ENCODE measurements at places on chromosomes 4 and X.

GRCh38 chr4:27055221-27055760 is 194.7 kb downstream of the STIM2 start:
- DNase-seq = no peak

DNA sequence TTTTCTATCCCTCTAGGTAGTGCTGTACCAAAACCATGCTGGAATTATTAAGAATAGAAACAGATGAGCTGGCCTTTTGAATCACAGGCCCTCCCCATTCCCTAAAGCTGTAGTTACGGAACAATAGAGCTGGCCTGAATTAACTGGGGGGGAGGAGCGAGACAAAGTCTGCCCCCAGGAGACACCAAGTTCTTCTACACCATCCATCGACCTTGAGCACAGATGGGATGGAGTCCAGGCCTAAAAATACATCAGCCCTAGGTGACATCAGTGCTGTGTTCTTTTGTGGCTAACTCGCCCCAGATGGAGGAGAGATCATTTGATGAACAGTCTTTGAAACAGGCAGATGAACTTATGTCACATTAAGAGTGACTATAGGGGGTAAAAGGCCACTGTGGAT is 49.6 kb downstream of the LHFPL1 start:
- no peak for DNase-seq

DNA sequence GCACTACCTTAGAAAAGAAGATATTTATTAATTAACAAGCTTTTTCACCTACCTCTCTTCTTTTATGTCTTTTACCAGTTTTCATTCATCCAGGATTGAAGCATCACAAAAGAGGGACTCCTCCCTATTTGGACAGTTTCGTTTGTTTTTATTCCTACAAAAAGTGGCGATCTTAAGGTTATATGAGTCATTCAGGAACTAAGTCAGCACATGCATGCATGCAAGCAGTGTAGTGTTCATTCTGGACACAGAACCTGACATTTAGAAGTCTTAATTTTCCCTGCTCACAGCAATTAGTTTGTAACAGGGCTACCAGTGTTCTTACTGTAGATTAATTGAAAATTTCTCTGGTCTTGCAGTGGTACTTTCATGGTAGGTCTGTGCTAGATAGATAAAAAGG is 47.9 kb upstream of the QRFPR start:
- DNase-seq = no peak

DNA sequence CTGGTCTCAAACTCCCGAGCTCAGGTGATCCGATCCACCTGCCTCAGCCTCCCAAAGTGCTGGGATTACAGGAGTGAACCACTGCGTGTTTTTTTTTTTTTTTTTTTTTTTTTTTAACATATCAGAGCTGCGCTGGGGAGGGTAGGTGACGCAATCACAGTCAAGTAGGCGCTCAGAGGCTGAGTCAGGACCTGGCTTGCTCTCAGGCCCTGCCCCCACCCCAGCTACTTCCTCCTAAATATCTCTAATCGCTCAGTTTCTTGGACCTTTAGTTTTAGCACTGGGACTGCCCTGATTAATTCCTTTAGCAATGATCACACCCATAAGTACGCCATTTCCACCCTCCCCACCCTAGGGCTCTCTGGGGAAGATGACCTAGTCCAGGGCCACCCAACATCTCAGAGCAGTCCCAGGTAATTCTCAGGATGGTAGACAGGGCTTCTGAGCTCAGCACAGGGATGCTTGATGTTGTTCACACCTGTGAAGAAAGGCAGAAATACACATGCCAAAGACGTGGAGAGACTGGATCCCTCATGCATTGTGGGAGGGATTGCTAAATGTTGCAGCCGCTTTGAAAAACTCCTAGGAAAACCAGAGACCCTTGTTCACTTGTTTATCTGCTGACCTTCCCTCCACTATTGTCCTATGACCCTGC is 50.2 kb downstream of the DDX3X start:
- DNase-seq = peak; percentile 24

- no peak for DNase-seq
These were observed 5.3 kb upstream of the VMA21 start for GRCh38 chrX:151391722-151392121.

DNA sequence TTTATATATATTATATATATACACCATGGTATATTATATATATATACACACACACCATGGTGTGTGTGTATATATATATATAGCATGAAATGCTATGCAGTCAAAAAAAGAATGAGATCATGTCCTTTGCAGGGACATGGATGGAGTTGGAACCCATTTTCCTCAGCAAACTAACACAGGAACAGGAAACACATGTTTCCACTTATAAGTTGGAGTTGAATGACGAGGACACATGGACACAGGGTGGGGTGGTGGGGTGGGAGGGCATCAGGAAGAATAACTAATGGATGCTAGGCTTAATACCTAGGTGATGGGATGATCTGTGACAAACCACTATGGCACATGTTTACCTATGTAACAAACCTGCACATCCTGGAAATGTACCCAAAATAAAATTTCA is 293.6 kb upstream of the NDST3 start:
- no peak for DNase-seq

DNA sequence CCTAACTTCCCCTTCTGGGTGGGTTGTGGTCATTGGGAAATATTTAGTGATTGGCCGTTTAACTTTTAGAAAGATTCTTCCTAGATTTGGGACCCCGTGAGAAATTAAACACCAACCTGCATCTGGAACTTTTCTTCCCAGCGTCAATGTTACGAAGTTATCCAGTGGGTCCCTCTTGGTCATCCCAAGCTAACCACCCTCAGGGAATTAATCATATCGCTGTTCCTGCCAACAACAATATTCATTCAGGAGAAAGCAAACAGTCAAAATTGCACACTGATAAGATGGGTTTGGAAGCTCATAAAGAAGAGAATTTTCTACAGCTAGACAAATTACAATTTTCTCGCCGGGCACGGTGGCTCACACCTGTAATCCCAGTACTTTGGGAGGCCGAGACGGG is 121.2 kb upstream of the STX18 start:
- DNase-seq = no peak

GRCh38 chrX:120464411-120464810 is 4.7 kb downstream of the LAMP2 start:
- DNase-seq = no peak

GRCh38 chrX:17635231-17635630 is 102.1 kb upstream of the SCML1 start:
- no peak for DNase-seq

- no peak for DNase-seq
These were observed 580.0 kb upstream of the INTU start for GRCh38 chr4:127052742-127053141.

GRCh38 chr4:20044502-20044911 is 207.2 kb upstream of the SLIT2 start:
- DNase-seq = no peak

GRCh38 chrX:24672701-24673190 is 21.0 kb upstream of the POLA1 start:
- peak; percentile 86 for DNase-seq

GRCh38 chrX:154486052-154486395 is 391 bp downstream of the UBL4A start:
- DNase-seq = no peak

DNA sequence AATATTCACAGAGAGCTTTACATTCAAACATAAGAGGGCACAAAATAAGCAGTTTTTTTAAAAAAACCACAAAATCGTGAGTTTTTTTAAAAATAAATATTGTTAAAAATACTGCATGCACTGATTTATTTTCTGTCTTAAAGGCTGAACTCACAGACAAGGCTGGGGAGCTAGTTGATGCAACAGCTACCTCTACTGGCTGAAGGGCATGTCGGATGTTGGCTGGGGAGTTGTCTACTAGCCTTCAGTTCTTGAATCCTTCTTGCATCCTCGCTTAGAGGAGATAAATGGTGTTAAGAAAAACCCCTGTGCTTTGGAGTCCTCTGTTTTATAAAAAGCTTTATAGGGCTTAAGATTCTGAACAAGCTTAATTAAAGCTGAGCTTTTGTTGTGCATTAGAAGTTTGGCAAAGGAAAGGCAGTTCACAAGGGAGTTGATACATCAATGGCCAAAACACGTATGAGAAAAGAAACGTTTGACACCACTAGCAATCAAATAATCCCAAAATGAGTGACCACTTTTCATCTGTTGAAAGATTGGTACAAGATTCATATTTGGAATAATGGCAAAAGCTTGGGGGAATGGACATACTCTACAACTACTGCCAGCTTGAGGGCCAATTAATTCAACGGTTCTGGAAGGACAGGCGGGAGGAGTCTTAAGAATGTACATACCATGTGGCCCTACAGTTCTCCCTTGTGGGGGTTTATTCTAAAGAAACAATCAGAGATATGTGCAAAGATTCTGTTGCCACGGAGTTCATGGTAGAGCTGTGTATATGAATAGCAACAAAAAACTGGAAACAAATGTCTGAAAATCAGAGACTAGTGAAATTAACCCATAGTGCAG is 94.7 kb downstream of the SEL1L3 start:
- DNase-seq = peak; percentile 93

DNA sequence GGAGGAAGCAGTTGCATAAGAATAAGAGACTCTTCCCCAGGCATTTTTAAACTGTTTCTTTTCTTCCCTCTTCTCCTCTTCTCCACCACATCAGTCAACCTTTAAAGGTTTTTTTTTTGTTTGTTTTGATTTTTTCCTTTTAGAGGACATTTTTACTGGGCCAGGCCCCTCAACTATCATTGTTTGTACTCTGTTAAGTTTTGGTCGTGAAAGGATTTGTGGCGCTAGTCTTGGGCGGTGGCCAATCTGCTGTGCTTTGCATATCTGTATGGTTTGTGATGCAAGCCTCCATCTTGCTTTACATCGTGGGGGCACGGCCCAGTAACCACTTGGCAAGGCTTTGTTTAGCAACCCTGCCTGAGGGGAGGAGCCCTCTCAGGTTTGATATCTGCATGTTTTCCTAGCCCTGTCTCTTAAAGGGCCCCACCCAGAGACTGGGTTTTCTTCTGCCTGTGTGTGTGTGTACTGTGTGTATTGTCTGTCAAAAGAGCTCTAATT is 101.9 kb upstream of the SLITRK2 start:
- DNase-seq = no peak

- DNase-seq = peak; percentile 7
These were observed 987.2 kb downstream of the PDHA2 start for GRCh38 chr4:96827086-96827485.

- DNase-seq = no peak
These were observed 522.9 kb downstream of the FAT4 start for GRCh38 chr4:125837493-125838201.

DNA sequence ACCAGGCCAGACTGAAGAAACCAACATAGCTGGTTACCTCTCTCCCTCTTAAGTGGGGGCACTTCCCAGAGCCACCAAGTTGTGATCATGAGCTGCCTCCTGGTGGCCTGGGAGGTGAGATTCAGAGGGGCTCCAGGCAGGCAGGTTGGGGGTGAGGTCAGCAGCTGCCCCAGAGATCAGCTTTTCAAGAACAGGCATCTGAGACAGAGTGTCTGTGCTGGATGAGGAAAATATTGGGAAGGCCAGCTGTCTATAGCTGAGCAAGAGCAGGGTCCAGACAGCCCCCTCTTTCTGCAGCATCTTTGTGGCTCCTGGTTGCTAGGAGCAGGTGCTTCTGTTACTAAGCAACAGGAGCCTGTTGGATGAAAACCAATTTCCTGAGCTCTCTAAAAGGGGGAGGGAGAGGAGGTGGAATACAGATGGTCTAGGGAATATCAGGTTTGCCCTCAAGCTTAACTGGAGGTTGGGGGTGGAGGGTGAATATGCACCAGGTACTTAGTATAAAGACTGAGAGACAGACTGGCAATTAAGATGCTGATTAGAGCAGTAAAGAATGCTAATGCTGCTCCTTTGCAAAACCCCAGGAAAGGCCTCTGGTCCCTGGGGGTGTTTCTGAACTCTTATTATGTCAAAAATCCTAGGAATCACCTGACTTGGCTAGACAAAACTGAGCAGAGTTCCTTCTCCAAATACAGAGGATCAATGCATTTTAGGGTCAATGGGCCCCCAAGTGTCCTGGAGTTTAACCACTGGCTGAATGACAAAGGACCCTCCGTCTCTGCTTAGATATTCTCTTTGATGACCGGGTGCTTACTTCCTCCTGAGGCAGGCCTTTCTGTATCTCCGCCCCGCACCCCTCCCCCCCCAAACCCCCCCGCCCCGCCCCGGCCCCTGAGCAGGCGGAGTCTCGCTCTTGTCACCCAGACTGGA is 21.4 kb downstream of the ZCCHC13 start:
- peak; percentile 2 for DNase-seq

GRCh38 chrX:17629519-17629918 is 107.8 kb upstream of the SCML1 start:
- no peak for DNase-seq

- DNase-seq = no peak
These were observed 20.8 kb downstream of the USO1 start for GRCh38 chr4:75745161-75745560.

DNA sequence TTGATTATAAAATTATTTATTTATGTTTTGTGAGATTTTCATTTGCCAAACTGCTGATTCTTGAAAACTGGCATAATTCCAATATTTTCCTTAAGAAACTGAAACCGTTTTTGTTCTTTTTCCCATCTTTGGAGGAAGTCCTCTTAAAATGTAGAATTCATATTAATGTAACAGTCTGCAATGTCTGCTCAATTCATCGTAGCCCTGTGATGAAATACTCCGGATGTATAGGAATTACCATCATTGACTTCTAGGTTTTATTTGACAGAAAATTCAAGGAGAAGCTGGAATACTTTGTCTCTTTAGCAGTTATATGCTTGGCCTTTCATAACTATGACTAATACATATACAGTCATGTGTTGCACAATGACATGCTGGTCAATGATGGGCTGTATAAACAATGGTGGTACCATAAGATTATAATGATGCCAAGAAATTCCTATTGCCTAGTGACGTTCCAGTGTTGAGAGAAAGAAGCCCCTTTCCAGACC is 185.0 kb upstream of the GPRIN3 start:
- no peak for DNase-seq

- no peak for DNase-seq
These were observed 104.8 kb upstream of the PDE5A start for GRCh38 chr4:119733431-119733830.

- DNase-seq = no peak
These were observed 179.5 kb upstream of the GATB start for GRCh38 chr4:151940291-151940690.

DNA sequence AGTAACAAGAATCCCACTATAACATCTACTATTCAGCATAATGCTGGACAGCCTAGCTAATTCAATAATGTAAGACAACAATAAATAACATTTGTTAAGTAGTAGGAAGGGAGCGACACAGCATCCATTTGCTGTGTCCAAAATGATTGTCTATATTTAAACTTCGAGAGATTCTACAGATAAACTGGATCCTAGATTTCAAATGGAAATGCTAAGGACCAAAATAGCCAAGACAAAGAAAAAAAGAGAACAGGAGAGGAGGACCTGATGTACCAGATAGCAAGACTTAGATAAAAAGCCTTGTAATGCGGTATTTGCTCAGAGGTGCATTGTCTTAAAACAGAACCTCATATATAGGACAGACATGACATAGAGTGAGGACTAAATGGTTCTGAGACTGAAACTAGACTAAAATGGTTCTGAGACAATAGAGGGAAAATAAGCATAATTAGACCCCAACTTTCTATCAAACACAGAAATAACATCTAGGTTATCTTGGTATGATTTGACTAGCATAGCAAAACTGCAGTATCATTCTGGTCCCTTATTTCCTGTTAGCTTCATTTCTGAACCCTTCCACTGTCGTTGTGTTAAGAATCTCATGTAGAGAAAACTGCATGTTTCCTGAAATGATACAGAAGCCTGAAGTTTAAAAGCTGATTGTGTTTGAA is 3.8 kb downstream of the HPGDS start:
- no peak for DNase-seq

Data from Ammon's horn (tissue), 1 donor.